HS-5 (cell line): ENCODE measurements at places on chromosomes 3 and 15.

GRCh38 chr15:31974855-31975829 lies 55.2 kb upstream of the CHRNA7 start:
- DNase-seq: no peak

GRCh38 chr15:40204100-40204499 lies 34.8 kb upstream of the PAK6 start:
- DNase-seq: no peak

GRCh38 chr3:29758434-29759322 lies 477.8 kb downstream of the RBMS3 start:
- DNase-seq: peak; percentile 77

DNA sequence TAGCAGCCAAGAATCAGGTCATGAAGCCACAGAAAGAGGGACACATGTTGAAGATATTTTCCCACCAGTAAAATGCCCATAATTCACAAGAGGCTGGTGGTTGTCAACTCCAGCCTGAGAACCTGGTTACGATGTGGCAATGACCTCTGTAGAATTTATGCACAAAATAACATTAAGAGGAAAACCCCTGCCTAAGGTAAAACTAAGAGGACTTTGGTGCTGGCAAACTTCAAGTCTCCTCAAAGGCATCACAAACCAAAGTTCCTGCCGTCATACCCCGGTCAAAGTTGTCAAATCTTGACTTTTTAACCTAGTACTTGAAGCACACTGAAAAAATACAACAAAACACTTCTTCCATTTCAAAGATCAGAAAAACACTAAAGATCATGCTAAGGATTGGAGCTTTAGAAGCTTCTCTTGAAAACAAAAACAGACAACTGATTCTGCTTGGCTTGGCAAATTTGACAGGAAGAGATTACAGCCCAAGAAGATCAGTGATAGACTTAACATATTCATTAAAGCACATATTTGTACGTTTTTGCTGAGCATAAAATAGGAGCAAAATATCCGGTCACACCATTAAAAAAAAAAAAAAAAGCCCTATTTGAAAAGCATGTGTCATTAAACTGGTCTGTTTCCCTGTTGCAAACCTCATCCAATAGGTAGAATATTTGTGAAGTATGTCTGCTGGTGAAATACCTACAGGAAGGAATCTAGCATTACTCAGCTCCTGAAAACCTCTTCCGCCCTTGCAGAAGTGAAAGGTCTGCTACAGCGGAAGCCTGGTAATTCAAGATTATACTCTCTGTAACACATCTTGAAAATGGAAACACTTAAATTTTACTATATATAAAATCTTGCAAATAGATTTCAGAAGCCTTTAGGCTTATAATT lies 22.8 kb downstream of the EIF4E3 start:
- DNase-seq: no peak

GRCh38 chr3:154310840-154311239 lies 13.4 kb downstream of the DHX36 start:
- DNase-seq: no peak

GRCh38 chr3:52385157-52385556 lies 59.7 kb downstream of the SEMA3G start:
- no peak for DNase-seq
